ENCODE measurements at places on chromosomes 6 and 20.

DNA sequence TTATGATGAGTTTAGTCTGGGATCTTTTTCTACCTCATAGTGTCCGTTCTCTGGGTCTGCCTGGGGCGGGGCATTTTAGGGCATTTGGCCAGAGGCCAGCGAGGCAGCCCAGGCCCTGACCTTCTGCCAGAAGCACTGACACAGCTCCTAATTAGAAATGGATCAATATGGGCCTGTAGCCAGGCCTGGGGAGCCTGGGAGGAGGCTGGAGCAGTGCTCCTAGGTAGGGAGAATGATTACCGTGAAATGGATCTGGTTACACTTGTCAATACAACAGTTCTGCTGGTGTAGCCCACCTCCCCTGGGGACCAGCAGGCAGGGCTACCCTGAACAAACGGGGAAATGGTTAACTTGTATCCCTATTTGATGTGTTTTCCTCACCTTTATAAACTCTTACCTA lies 23.0 kb downstream of the RALY start:
- DNase-seq: no peak

- no peak for DNase-seq
These were observed 149.4 kb downstream of the ELOVL4 start for GRCh38 chr6:79797912-79798311.

- no peak for DNase-seq
These were observed 31.7 kb downstream of the UTRN start for GRCh38 chr6:144316862-144317195.

DNA sequence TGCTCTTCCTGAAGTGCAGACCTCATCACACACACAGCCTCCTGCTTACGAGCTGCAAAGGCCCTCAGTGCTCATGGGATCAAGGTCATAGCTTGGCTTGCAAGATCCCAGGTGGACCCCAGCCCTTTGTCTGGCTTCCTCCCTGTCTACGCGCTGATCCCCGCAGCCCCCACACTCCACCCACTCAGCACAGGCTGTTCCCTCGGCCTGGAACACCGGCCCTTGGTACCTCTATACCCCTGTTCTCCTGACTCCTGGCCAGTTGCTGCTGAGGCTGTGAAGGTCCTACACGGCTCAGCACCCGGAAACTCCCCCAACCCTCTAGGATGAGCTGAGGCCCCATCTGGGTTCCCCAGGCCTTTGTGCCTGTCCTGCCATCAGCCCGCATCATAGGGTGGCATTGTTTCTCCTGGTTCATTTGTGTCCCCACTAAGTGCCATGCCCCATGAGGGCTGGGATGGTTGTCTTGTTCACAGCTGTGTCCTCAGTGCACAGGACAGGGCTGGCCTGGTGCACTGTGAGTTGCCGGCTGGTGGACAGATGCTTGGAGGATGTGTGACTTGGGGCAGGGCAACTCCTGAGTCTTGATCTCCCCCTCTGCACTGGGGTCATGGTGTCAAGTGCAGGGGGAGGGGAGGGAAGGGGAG lies 57.0 kb downstream of the ADNP start:
- DNase-seq: no peak

DNA sequence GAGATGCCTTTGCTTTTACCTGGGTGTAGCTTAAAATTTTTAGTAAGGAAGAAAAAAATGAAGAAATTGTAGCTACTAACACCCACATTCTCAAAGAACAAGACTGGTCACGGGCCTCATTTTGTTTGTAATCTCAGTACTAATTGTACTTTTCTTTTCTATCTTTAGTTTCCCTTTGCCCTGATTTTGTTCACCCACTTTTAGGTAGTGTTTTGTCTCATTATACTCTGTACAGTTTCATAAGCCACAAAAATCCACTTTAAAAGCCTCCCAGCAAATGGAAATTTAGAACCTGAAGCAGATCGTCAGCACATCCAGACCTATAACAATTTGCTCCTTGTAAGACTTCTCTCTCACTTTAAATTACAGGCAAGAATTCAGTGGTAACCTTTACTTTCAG lies 43.3 kb downstream of the TP53INP2 start:
- DNase-seq: no peak

- no peak for DNase-seq
These were observed 42.6 kb upstream of the SPDEF start for GRCh38 chr6:34598712-34599111.

GRCh38 chr20:32743237-32744112 lies at the start of gene COMMD7:
Gene COMMD7 (minus strand): TSS chr20:32743467. CDS start chr20:32743391, 76 bp downstream.
- no peak for DNase-seq

DNA sequence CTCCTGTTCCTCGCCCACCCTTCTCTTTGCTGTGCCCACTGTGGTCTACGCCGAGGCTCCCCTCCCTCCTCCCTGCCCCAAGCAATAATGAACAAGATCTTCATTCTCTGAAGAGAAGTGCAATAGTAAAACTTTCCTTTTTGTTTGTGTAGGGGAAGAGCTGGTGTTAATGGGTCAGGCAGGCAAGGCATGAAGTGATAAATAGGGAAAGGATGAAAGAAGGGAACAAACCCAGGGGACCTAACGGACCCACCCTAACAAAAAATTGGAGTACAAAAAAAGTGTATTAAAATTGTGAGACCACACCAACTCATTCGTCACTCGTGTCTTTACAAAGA lies 66.9 kb downstream of the ZBTB2 start:
- no peak for DNase-seq

GRCh38 chr6:25229671-25230321 lies 49.4 kb upstream of the CARMIL1 start:
- no peak for DNase-seq

GRCh38 chr6:36443471-36444428 lies 950 bp downstream of the KCTD20 start:
- no peak for DNase-seq

DNA sequence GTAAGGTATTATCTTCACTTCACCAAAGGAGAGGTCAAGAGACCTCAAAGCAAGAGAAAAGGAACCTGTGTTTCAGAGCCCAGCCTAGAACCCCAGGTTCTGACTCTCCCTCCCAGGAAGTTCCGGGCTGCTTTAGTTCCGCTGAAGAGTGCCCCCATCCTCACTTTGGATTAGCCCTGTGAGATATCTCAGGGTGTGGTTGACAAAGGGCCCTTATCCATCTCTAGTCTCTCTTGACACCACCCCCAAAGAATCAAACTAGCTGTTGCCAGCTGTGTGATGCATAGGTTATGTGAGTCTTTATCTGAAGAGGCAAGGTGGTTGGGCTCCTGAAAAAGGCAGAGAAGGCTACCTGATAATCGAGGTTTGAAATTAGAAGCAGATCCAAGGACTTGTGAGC lies 20.6 kb downstream of the BRPF3 start:
- no peak for DNase-seq

- DNase-seq: no peak
These were observed 80.2 kb upstream of the PRDM1 start for GRCh38 chr6:106005954-106006353.

GRCh38 chr6:56514395-56514794 lies 128.3 kb downstream of the DST start:
- no peak for DNase-seq

GRCh38 chr6:18352842-18353241 lies 34.3 kb upstream of the RNF144B start:
- DNase-seq: no peak

DNA sequence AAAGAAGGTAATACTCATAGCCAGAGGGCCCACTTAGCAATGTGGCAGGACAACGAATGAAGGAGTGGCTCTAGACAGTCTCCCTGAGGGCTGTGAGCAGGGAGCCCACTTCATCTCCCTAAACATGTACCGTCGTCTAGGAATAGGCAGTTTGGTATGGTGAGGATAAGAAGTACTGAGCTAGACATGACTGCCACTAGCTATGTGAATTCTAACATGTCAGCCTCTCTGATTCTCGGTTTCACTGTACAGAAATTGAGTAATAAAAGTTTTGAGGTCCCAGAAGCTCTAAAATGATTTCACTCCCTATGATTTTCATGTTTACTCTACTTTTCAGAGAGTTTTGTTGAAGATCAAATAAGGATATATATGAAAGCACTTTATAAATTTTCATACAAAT lies 107.1 kb downstream of the AHI1 start:
- no peak for DNase-seq

DNA sequence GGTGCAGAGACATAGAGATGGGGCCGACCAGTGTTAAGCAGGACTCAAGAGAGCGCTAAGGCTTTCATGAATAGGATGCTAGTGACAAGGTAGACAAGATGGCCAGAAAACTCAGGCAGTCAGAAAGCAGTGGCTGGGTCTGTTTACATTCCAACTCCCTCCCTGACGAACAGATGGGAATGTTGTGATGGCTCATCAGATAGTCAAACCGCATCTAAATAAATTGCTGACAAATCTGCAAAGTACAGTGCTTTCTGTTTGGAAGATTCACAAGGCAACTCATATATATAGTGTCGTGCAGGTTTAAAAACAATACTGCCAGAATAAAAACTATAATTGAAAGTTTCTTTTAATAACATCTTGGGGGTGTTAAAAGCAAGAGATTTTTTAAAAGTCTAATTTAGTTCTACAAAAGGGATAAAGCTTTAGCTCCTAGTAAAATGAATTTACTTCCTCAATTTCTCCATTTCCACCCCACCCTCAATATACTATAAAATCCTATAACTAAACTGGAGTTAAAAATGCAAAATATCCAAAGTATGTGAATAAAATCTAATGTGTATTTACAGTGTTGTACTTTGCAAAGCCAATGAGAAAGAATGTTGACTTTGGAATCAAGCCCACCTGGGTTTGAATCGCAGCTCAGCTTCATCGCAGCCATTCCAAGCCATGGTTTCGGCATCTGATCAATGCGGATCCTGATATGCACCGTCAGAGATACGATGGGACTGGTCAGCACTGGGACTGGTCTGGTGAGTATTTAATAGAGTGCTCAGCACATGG lies 247.3 kb upstream of the PDE10A start:
- no peak for DNase-seq

DNA sequence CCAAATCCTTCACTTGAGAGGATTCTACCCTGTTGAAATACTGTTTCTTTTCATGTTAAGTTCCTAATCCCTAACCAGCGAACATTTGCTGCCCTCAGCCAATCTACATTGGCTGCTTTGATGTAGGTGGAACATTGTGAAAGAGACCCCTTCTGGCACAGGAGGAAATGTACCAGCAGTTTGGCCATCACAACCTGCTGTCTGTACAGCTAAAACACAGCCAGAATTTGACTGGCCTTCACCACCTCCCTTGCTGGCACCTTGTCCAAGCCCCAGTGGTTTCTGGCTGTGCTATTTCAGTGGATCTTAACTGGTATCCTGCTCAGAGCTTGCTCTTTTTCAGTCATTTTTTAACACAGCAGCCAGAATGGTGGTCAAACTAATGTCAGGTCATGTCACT lies 202.1 kb upstream of the EPHA7 start:
- DNase-seq: no peak

GRCh38 chr6:25882051-25882496 lies 8.0 kb upstream of the SLC17A3 start:
- DNase-seq: no peak

GRCh38 chr20:56247954-56248782 lies at the start of gene MC3R:
Gene MC3R (plus strand): TSS chr20:56248732. CDS start chr20:56248844, 112 bp downstream.
- no peak for DNase-seq

GRCh38 chr6:15582499-15582898 lies 80.3 kb downstream of the DTNBP1 start:
- no peak for DNase-seq

- no peak for DNase-seq
These were observed 45.6 kb upstream of the RAB23 start for GRCh38 chr6:57267586-57268293.

DNA sequence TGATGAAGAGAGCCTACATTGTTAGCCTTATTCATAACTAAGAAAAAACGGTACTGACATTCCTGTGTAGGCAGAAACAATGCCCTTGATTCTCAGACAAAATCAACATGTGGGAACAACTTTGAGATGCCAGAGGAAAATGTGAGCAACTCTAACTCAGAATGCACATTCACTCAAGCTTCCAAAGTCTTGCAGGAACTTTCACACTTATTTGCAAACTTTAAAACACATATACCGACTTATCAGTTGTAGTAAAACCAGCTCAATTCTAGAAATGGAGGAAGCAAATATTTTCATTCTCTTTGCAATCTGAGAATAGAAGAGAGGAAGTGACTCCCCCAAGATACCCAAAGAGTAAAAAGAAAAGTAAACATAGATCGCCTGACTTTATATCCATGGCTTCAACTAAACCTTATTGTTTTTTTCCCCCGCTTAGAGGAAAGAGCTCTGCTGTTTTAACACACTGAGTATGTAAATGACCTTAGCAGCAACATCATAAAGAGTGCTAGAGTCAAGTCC lies 117.6 kb downstream of the EPB41L2 start:
- DNase-seq: no peak

GRCh38 chr6:20658516-20658915 lies 124.3 kb downstream of the CDKAL1 start:
- no peak for DNase-seq

DNA sequence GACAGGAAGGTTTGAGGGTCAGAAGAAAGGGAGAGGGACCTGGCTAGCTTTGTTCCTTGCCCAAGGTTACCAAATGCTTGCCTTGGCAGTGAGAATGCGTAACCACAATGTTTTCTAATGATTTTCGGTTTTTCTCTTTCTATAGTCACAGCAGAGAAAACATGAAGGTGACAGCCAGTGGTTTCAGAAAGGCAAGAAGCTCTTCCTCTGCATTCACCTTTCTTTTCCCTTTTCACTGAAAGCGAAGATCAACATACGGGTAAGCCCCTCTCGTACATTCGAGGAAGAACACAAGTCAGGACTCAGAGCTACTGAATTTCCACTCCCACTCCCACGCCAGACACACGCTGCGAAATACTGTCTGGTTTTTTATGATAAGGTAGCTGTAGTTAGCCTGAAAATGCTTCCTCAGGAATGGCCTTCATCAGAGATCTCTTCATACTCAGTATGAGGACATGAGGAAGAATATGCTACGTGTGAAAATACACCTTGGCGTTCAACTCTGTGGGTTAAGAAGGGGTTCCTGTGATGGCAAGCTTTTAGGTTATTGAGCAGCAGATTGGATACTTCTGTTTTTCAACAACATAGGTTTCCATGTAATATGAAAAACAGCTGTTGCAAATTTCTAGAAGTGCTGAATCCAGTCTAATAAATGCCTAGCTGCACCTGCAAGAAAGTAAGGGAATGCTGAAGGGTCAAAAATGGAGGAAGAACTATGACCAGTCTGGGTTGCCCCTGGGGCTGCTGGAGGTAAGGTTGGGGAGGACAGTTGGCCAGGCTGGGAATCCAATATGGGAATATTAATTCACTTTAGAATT lies 7.4 kb upstream of the CD83 start:
- DNase-seq: no peak

- no peak for DNase-seq
These were observed 81.0 kb downstream of the EDN1 start for GRCh38 chr6:12371151-12371550.

DNA sequence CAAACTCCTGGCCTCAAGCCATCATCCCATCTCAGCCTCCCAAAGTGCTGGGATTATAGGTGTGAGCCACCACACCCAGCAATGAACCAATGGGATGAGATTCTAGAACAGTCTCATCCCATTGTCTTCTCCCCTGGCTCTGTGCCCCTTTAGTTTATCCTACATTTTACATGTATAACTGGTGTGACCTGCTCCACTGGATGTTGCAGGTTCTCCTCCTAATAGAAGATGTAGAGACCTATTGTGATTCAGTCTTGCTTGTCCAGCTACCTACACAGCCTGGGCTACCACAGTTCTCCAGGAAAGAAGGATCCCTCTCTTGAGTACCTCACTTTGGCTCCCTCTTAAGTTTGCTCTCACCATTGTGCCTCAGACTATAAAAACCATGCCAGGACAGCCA lies 2.0 kb upstream of the FKBPL start:
- DNase-seq: no peak

GRCh38 chr6:111201244-111201554 lies 113.9 kb downstream of the SLC16A10 start:
- no peak for DNase-seq
